BE2C (cell line): ENCODE measurements at places on chromosomes 4 and X.

DNA sequence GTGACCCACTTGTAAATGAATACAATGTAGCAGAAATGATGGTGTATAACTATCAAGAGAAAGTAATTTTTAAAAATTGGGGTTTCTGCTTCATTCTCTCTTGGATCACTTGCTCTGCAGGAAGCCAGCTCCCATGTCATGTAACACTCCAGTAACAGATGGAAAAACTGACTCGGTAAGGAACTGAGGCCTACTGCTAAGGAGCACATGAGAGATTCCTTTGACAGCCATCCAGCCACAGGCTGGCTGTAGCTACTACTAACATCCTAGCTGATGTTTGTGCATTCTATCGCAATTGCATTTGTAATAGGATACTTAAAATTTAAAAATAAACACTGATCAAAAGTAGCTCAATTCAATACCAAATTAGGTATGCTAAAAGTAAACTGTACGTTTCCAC, 102.3 kb upstream of the MAB21L2 start:
- no peak for DNase-seq

DNA sequence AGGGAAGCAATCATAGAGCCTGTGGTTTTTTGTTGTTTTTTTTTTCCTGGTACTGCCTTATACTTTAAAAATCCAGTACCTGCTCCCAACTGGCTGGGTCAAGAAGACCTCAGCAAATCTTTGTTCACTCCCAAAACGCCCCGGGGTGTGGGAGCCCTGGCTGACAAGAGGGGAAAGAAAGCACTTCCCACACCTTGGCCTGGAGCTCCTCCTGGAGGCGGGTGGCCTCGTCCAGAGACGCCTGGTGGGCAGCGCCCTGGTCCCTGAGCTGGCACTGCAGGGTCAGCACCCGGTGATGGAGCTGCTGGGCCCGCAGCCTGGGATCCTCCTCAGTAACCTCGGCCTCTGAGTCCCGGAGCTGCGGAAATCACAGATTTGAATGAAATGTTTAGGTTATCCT, 38.2 kb downstream of the C4orf50 start:
- peak; percentile 91 for DNase-seq

GRCh38 chr4:183412821-183413220, 31.6 kb upstream of the CDKN2AIP start:
- DNase-seq, result no peak

- DNase-seq, result no peak
These were observed 79.1 kb downstream of the AMOT start for GRCh38 chrX:112761242-112762207.

DNA sequence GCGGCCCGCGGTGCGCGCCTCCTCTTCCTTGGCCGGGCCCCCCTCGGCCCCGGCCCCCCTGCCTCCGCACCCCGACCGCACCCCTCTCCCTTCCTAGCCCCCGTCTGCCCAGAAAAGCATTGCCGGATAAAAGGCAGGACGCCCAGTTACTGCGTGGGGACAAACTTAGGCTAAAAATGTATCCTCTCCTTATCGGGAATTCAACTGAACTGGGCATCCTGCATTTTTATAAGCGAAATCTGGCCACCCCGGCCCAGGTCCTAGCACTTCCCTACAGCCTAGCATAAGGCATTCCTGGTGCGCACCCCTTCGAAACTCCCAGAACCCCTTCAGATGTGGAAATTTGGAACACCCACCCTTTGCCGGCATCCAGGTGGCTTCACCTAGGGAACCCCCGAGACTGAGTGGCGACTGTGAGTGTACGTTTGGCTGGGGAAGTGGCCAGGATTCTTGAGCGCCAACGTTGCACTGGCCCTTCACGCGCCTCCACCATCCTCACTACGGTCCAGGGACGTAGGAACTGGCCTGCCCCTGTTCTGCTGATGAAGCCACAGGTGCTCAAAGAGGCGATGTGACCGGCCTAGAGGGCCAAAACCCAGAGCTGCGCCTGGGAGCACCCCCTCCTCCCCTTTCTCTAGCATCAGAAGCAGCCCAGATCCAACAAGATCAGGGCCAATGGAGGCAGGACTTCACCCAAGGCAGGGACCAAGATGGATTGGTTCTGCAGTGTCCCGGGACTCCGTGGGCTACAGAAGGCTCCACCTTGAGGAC, 5.7 kb upstream of the RNF4 start:
- DNase-seq, result no peak

- DNase-seq, result no peak
These were observed 7.4 kb upstream of the PGRMC1 start for GRCh38 chrX:119228512-119229252.

- DNase-seq, result no peak
These were observed 579.4 kb upstream of the ZFP42 start for GRCh38 chr4:187416216-187416615.

DNA sequence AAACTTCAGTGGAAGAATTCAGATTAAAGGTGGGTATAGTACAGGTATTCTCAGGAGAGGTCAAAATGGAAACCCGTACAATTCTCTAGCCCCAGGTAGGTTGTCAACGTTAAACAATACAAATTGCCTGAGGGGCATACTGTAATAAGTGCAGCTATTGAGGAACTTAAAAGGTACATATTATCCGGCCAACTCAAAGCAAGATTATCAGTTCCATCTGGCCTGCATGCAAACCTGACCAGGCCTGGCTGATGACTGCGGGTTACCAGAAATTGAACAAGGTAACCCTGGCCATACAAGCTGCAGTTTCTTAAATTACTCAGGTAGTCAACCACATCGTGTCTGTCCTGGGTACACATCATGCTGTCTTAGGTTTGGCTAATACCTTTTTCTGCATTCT, 12.3 kb upstream of the ZNF630 start:
- DNase-seq, result no peak

GRCh38 chr4:54548098-54548620, 109.6 kb upstream of the KIT start:
- DNase-seq, result no peak

- DNase-seq, result no peak
These were observed 7.8 kb upstream of the CTAG2 start for GRCh38 chrX:154661170-154661569.

GRCh38 chr4:53645108-53645507, 53.8 kb upstream of the LNX1 start:
- DNase-seq, result no peak

DNA sequence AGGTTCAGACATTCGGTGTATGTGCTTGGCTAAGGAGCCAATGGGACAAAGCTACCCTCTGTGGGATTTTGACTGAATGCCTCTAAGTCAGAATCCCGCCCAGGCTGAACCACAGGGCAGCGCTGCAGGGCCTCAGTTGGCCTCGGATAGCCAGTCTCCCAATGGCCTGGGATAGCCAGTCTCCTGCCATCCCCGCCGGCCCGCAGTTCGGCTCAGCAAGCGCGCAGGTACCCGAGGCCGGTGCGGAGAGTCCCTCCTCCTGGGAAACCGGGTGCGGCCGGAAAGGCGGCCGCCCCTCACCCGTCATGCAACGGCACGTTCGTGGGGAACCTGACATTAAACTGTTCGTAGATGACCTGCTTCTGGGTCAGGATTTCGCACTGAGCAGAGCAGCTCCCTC, 16.1 kb downstream of the PPEF2 start:
- DNase-seq, result no peak

- no peak for DNase-seq
These were observed 323.2 kb downstream of the IL1RAPL1 start for GRCh38 chrX:28910487-28910886.

- no peak for DNase-seq
These were observed 37.3 kb downstream of the CASP6 start for GRCh38 chr4:109665783-109666485.

DNA sequence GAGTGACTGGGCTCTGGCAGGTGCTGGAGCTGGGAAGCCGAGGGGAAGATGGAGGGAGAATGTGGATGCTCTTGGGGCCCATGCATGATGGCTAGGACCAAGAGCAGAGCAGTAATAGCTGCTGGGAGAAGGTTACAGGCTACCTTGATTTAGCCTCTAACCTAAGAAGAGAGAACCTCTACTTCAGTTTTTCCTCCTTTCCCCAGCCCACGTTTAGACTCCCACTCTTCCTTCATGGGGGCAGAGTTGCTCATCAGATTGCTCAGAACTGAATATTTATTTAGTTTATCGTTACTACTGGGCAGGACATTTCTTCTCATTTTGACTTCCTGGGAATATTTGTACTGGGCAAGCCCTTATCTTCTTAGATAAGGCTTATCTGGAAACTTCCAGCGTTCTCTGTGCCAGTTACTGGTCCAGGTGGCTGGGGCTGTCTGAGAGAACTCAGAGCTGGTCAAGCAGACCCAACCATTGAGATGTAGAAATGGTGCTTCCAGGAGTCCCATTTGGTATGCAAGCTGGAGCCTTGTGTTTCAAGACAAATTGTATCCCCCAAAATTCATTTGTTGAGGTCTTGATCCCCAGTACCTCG, 442.9 kb upstream of the BOD1L1 start:
- no peak for DNase-seq

DNA sequence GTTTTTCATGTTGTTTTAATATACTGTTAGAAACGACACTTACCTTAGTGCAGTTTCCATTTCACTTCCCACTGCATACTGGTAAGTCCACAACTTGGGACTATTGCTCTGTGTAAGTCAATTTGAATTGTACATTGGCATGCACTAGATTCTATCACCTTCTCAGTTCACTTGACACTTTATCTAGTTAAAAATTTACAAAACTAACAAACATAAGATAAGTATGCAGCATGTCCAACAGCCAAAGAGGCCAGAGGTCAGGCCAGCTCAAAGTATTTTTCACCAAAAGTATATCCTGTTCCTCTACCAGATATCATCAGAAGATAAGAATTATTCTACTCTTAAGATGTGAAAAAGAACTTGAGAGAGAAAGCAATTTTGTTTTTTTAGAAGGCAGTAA, 75.9 kb downstream of the QRFPR start:
- no peak for DNase-seq

- no peak for DNase-seq
These were observed 59.3 kb downstream of the JADE1 start for GRCh38 chr4:128868758-128869157.

- DNase-seq, result no peak
These were observed 1.8 kb downstream of the ODAPH start for GRCh38 chr4:75557696-75558095.

GRCh38 chrX:45274576-45274975, 73.9 kb upstream of the DIPK2B start:
- no peak for DNase-seq

- DNase-seq, result no peak
These were observed 31.5 kb downstream of the SEPTIN6 start for GRCh38 chrX:119661486-119661885.

DNA sequence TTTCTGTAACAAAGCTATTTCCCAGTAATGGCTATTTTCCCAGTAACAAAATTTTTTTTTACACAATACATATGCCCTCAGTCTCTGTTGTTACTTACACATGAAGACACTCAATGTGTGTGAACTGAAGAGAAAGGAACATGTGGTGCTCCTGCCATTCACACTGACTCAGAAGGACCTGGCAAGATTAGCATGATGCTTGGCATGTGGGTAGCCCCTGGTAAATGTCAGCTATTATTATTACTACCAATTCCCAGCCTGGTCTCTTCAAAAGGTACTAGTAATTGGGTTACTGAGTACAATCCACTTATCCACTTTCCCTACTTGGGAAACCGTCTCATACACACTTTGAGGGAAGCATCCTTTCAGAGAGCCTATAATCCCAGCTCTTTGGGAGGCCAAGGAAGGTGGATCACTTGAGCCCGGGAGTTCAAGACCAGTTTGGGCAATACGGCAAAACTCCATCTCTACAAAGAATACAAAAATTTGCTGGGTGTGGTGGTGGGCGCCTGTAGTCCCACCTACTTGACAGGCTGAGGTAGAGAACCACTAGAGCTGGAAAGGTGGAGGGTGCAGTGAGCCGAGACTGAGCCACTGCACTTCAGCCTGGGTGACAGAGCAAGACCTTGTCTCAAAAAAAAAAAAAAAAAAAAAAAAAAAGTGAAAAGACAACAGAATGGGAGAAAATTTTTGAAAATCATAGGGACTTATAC, 14.6 kb downstream of the RBBP7 start:
- DNase-seq, result no peak

- no peak for DNase-seq
These were observed 459.5 kb downstream of the RAPGEF2 start for GRCh38 chr4:159562366-159562765.

DNA sequence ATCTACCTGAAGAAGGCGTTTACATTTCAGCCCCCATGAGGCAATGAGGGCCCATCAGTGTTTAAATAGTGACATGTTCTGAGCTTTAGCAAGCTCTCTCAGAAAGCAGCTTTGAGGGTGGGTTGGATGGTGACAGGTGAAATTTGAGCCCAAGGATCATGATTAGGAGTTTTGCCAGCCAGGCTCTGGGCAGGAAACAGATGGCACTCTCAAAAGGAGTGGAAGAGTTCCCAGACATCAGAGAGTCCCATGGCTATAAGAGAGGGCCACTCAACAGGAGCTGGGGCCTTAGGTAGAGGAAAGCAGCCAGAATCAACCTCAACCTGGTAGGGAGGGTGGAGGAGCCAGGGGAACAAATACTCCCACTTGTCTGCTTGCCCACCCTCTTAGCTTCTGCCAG, 499.8 kb downstream of the MID1IP1 start:
- no peak for DNase-seq

DNA sequence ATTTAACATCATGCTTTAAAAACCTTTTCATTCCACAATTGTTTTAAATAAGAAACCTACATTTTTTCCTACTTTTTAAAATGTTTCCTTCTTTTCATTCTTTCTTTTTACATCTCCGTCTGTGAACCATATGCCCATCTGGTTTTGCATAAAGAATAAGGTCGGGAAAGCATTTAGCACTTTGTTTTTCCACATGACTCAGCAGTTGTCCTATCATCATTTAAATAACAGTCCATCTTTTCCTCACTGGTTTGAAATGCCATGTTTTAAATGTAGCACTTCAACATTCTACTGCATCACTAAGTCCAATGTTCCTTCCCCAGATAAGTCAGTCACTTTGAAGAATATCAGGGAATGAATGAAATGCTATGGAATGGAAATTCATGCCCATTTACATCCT, 128.4 kb downstream of the SH3RF1 start:
- no peak for DNase-seq
